SJSA1 (cell line): ENCODE measurements at places on chromosomes 5 and 9. TPM values are rescaled to one million over a fixed set of nuclear protein-coding genes. Genes with fewer than 3 reads are reported as not detected.
A peak's percentile ranks its signal among the peaks of the same experiment; 100 is the strongest.

The WNK2 gene
- total RNA-seq, result not detected in 2 replicates

GRCh38 chr9:79371948-79372555 is 199.7 kb upstream of the TLE4 start:
- H3K36me3 ChIP-seq, result no peaks in the 10 kb centered on the region
- H3K4me3 ChIP-seq, result no peak overlapping the region
- H3K4me1 ChIP-seq, result no peaks in the 10 kb centered on the region
- H3K27me3 ChIP-seq, result no peaks in the 10 kb centered on the region

DNA sequence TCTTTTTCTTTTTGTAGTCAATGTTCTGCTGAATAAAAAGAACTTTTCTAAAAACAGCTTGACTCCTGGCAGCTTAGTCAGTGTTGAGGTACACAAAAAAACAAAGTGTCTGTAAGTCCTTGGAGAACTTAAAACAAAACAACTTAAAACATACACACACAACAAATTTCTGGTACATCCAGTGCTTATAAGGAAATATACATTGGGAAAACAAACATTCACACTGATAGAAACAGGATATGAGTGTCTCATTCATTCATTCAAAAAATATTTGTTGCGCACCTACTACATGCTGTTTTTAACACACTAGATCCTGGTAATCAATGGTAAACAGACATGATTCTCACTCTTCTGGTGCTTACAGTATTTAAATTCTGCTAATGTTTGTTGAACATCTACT is 27.4 kb upstream of the MEGF9 start:
- DNase-seq, result no peak
- H3K4me3 ChIP-seq, result no peak overlapping the region
- H3K27ac ChIP-seq, result no peak overlapping the region
- H3K4me1 ChIP-seq, result no peaks in the 10 kb centered on the region
- no peaks in the 10 kb centered on the region for H3K27me3 ChIP-seq

- no peak overlapping the region for H3K27ac ChIP-seq
- no peak for DNase-seq
- H3K27me3 ChIP-seq, result no peaks in the 10 kb centered on the region
- no peak overlapping the region for H3K4me3 ChIP-seq
- H3K4me1 ChIP-seq, result no peaks in the 10 kb centered on the region
- H3K36me3 ChIP-seq, result peaks cover 12% of the 10 kb centered on the region
These were observed 62.6 kb downstream of the PUM3 start for GRCh38 chr9:2781336-2781735.

The PCDHB6 gene
- 0.29 and 0.50 TPM in 2 replicates for total RNA-seq

DNA sequence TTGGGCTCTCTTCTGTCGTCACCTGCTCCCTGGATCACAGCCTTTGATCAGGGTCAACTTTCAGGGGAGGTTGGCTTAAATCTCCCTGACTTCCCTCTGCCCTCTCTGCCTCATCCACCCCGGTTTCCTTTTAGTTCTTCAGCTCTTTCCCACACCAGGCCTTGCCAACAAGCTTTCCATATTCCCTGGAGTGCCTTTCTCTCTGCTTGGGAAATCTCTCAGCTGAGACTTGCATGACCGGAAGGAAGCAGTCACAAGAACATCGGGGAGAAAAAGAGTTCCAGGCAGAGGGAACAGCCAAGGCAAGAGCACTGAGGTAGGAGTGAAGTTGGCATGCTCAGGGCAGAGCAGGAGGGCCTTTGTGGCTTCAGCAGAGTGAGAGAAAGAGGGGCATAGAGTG is 88.4 kb upstream of the HSPA9 start:
- DNase-seq, result no peak
- H3K27ac ChIP-seq, result no peak overlapping the region
- H3K4me3 ChIP-seq, result no peak overlapping the region
- no peaks in the 10 kb centered on the region for H3K36me3 ChIP-seq
- no peaks in the 10 kb centered on the region for H3K4me1 ChIP-seq

The CNOT6 gene
- total RNA-seq, result 20.1 and 32.9 TPM in 2 replicates

DNA sequence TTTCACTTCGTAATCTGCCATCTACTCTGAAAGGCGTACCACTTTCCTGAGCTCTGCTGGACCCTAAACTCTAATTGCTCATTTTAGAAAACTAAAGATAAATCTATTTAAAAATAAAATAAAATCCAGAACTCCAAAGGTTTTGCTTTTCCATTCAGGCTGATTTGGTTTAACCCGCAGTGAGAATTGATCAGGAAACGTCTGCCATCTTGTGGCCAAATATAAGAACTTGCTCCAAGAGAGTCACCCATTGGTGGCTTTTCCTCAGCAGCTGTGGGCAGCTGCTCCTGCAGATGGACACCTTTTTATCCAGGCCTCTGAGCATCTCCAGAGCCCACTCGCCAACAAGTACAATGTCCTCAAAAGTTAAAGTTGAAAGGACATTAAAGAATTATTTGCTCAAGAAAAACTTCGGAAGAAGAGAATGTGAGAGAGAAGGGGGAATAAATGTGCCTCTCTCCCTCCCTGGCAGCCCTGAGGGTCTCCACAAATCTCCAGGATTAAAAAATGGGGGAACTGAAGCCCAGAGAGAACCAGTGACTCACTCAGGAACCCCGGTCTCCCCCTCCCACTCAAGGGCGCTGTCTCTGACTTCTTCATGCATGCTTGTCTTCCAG is 4.1 kb downstream of the SAXO1 start:
- H3K36me3 ChIP-seq, result no peaks in the 10 kb centered on the region
- no peak for DNase-seq
- no peaks in the 10 kb centered on the region for H3K4me1 ChIP-seq
- H3K27ac ChIP-seq, result no peak overlapping the region

GRCh38 chr9:72882117-72882775 is 70.6 kb downstream of the ALDH1A1 start:
- no peak for DNase-seq
- no peaks in the 10 kb centered on the region for H3K36me3 ChIP-seq
- no peak overlapping the region for H3K4me3 ChIP-seq
- H3K4me1 ChIP-seq, result no peaks in the 10 kb centered on the region
- no peak overlapping the region for H3K27ac ChIP-seq
- H3K27me3 ChIP-seq, result no peaks in the 10 kb centered on the region

- no peaks in the 10 kb centered on the region for H3K27me3 ChIP-seq
- H3K4me1 ChIP-seq, result no peaks in the 10 kb centered on the region
- H3K27ac ChIP-seq, result no peak overlapping the region
- DNase-seq, result no peak
These were observed 158.6 kb upstream of the NUDT12 start for GRCh38 chr5:103721183-103721582.

The DBH gene
- total RNA-seq, result not detected in 2 replicates

DNA sequence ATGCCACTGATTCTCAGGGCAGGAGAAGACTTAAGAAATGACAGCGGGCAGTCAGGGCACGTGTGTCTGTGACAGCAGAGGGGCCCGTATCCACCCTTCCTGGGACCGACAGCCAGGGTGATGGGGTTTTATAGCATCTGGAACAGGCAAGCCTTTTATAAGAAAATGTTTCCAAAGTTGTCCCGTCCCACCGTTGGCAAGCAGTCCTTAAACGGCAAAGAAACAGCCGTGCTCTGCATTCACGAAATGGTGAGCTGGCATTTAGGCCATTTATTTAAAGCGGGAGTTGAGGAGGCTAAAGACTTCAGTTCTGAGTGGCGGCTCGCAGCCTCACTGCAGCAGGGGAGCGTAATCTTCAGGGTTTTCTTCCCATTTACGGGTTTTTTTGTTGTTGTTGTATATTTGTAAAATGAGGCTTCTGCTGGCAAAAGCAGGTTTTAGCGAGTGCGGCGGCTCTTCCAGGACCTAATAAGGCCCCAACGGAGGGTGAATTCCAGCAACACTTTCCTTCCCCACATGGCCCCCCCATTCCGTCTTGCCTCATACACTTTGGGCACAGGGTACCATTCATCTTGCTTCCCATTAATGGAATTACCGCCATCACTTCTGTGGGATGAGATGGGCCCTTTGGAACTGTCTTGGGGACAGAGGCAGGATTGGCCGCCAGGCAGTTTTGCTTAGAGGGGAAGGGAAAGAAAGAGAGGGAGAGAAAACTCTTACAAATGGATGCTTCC is 15.8 kb downstream of the NEK6 start:
- H3K27me3 ChIP-seq, result no peaks in the 10 kb centered on the region
- no peak overlapping the region for H3K4me3 ChIP-seq
- no peak for DNase-seq
- H3K27ac ChIP-seq, result no peak overlapping the region
- peaks cover 7% of the 10 kb centered on the region for H3K4me1 ChIP-seq

DNA sequence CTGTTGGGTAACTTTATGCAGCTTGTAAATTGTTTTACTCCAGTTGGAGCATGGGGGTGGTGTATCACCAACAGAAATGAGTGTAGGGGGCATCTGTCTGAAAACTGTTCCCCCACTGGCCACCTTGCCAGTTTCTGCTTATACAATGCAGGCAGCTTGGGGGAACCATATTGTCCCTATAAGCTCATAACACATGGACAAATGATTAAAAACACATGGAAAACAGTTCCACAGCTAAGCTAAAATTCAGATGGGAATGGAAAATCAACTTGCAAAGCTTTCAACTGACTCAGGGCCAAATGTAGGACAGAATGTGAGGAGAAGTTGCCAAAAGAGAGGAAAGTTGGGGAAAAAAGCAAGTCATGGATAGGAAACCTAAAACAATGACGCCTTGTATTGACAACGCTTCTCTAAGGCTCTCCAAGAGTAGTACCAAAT is 7.9 kb upstream of the CER1 start:
- H3K4me3 ChIP-seq, result no peak overlapping the region
- H3K27ac ChIP-seq, result no peak overlapping the region
- DNase-seq, result no peak
- no peaks in the 10 kb centered on the region for H3K36me3 ChIP-seq

DNA sequence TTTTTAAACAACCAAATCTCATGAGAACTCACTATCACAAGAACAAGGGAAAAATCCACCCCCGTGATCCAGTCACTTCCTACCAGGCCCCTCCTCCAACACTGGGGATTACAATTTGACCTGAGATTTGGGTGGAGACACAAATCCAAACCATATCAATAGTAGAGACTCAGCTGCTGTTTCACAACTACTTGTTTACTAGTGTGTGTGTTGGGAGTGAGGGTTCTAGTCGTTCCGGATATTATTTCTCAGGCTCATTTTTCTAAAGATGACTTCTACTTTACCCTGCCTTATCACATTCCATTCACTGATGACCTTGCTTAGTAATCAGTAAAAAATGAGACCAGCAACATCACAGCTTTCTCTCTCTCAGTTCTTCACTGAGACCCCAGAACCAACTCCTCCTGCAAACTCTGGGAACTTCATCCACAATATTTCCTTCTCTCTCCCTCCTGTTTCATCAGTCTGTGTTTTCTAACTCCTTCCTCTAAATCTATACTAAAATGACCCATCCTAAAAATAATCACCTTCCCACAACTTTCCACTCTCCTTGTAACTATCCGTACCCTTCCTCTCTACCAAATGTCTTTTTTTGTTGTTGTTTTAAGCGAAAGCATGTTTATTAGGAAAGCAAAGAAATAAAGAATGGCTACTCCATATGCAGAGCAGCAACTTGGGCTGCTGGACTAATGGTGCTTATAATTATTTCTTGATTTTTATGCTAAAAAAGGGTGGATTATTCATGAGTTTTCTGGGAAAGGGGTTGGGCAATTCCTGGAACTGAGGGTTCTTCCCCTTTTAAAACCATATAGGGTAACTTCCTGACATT is 121.5 kb upstream of the SPRY4 start:
- H3K4me1 ChIP-seq, result peaks cover 51% of the 10 kb centered on the region
- peak; percentile 89 for DNase-seq
- H3K4me3 ChIP-seq, result peak overlapping the region; percentile 10; the same call in 1 of the 2 replicates
- peak overlapping the region; percentile 99 for H3K27ac ChIP-seq
- H3K36me3 ChIP-seq, result no peaks in the 10 kb centered on the region

GRCh38 chr5:77832166-77832770 is 56.1 kb upstream of the TBCA start:
- no peaks in the 10 kb centered on the region for H3K36me3 ChIP-seq
- no peak for DNase-seq
- no peaks in the 10 kb centered on the region for H3K4me1 ChIP-seq

DNA sequence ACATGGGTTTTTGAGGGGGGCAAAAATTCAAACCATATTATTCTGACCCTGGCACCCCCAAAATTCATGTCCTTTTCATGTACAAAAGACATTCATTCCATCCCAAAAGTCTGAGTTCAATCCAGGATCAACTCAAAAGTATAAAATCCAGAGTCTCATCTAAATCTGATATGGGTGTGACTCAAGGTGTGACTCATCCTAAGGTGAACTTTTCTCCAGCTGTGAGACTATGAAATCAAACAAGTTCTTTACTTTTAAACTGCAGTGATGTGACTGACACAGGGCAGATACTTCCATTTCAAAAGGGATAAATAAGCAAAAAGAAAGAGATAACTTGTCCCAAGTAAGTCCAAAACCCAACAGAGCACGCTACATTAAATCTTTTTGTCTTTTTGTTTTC is 20.6 kb upstream of the CYLC2 start:
- H3K27ac ChIP-seq, result no peak overlapping the region
- no peaks in the 10 kb centered on the region for H3K27me3 ChIP-seq
- DNase-seq, result no peak
- H3K4me1 ChIP-seq, result no peaks in the 10 kb centered on the region
- no peaks in the 10 kb centered on the region for H3K36me3 ChIP-seq

GRCh38 chr9:16314476-16314875 is 556.0 kb downstream of the BNC2 start:
- no peak overlapping the region for H3K27ac ChIP-seq
- no peak for DNase-seq
- H3K4me3 ChIP-seq, result no peak overlapping the region

The MBLAC2 gene
- 3.1 and 3.3 TPM in 2 replicates for total RNA-seq

DNA sequence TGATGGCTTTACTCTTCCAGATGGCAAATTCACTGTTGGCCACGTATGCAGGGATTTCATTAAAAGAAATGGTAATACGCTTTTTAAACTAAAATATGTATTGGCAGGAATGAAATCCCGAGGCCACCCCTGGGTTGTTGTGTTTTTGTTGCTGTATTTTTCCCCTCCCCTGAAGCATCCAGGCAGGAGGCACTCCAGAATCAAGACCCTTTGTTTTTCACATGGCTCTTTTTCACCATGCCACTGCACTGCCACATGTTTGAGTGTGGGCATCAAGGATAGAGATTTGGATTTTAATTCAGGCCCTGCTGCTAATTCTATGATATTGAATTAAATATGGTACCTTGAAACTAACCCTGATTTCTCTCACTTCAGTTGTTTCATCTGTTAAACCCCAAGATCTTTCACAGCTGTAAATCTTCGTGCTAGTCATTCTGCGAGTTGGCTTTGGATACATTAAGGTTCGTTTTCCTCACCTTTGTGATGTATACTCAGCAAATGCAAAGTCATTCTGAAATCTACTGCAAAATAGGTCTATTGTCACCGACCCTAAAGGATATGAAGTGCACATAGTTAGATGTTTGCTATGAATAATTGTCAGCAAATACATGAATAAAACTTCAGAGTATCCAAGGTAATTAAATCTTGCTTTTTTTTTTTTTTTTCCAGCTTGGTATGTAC is 533.4 kb downstream of the PTPRD start:
- H3K36me3 ChIP-seq, result no peaks in the 10 kb centered on the region
- no peak for DNase-seq
- H3K4me3 ChIP-seq, result no peak overlapping the region
- H3K4me1 ChIP-seq, result no peaks in the 10 kb centered on the region

GRCh38 chr5:71537687-71538086 is 49.5 kb upstream of the MCCC2 start:
- no peak for DNase-seq
- H3K4me3 ChIP-seq, result no peak overlapping the region
- H3K4me1 ChIP-seq, result no peaks in the 10 kb centered on the region
- H3K27ac ChIP-seq, result no peak overlapping the region
